ENCODE measurements at places on chromosomes 5 and 9. TPM values are rescaled to one million over a fixed set of nuclear protein-coding genes. Genes with fewer than 3 reads are reported as not detected.

The PHYHD1 gene
- total RNA-seq = 13.3 TPM

The HEMGN gene
- total RNA-seq = not detected

The PIP5KL1 gene
- total RNA-seq = 3.8 TPM

The TRIM7 gene
- total RNA-seq = 28.2 TPM

Measured in tracheal epithelial cell (primary cell).